ENCODE measurements at places on chromosomes 2 and 18. TPM values are rescaled to one million over a fixed set of nuclear protein-coding genes. Genes with fewer than 3 reads are reported as not detected.

GRCh38 chr18:72634500-72634899 lies 90.4 kb upstream of the CBLN2 start:
- DNase-seq = no peak

GRCh38 chr2:2824588-2824987 lies 493.5 kb upstream of the MYT1L start:
- no peak for DNase-seq

DNA sequence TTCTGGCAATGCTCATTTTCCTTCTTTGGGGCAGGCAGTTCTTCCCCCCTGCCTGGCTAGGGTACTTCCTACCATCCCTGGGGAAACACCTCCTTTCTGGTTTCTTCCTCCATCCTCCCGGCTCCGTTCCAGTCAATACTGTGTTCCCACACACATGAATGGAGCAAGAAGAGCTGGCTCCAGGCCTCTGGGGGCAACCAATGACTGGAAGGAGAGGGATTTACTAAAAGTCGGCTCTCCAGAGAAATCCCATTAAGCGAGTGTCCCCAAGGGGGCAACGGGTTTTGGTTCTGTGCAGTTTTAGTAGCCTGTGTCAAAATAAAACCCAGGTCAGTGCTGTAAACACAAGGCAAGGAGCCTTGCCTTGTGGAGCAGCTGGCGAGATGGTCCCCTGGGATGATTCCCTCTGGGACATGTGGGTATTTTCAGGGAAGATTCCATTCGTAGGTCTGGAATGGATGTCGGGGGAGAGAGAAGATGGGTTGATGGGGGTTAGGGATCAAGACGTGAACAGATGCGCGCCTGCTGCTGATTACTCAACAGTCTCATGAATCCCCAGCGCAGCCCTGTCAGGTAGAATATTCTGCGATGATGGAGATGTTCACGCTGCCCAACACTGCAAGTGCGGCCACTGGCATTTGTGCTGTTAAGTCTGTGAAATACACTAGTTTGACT lies 32.0 kb downstream of the EMILIN2 start:
- no peak for DNase-seq

- DNase-seq = peak; percentile 49
Observed at GRCh38 chr2:120441744-120442471, 96.0 kb downstream of the INHBB start.

- DNase-seq = no peak
Observed at GRCh38 chr18:24023185-24023814, 8.7 kb downstream of the TTC39C start.

Gene TMEM178A
- polyA plus RNA-seq = 10.2 TPM

GRCh38 chr2:176109946-176110345 lies 2.9 kb downstream of the HOXD11 start:
- no peak for DNase-seq

Gene RAB12
- polyA plus RNA-seq = 47.0 TPM

Gene PELI1
- 39.4 TPM for polyA plus RNA-seq

- no peak for DNase-seq
Observed at GRCh38 chr2:100865816-100866460, 46.0 kb downstream of the NPAS2 start.

Gene CXCR2
- 0.23 TPM for polyA plus RNA-seq

Gene TNFAIP6
- 3.0 TPM for polyA plus RNA-seq

Gene FAM124B
- polyA plus RNA-seq = 16.5 TPM

Gene IL1RN
- 0.21 TPM for polyA plus RNA-seq

GRCh38 chr2:151247432-151247831 lies 14.2 kb downstream of the RBM43 start:
- no peak for DNase-seq

Gene COBLL1
- polyA plus RNA-seq = 23.7 TPM

DNA sequence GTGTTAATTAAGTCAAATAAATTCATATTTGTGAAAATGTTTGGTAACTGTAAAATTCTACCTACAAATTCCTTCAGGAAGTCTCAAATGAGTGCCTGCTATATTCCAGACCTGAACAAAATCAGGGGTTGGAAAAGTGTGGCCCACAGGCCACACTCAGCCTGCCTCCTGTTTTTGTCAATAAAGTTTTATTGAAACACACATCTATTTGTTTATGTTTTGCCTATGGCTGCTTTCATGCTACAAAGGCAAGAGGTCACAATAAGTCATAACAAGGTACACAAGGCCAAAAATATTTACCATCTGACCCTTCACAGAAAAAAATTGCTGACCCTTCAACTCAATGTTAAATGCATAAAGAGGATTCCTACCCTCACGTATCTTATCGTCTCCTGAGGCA lies 581.7 kb downstream of the ARHGAP15 start:
- no peak for DNase-seq

- DNase-seq = no peak
Observed at GRCh38 chr18:48310999-48311398, 98.2 kb downstream of the ZBTB7C start.

DNA sequence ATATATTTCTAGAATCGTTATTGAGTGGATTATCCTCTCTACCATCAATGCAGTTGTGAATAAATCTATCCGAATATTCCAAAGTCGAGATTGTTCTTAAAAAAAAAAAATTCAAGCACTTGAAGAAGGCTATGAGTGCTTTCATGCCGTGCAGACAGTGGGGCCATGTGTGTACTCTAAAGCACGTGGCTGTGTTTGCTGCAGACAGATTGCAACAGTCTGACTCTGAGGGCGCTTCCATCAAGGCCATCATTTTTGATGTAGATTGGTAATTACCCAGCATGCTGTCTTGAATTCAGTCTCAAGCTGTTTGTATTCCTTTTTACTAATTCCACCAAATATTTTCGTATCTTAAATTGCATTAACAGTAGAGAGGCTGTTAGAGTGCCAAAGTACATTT lies 325.9 kb upstream of the LINC00305 start:
- DNase-seq = no peak

- no peak for DNase-seq
Observed at GRCh38 chr2:197045115-197045514, 118.6 kb upstream of the PGAP1 start.

GRCh38 chr18:59264651-59265245 lies 8.5 kb downstream of the RAX start:
- DNase-seq = no peak

DNA sequence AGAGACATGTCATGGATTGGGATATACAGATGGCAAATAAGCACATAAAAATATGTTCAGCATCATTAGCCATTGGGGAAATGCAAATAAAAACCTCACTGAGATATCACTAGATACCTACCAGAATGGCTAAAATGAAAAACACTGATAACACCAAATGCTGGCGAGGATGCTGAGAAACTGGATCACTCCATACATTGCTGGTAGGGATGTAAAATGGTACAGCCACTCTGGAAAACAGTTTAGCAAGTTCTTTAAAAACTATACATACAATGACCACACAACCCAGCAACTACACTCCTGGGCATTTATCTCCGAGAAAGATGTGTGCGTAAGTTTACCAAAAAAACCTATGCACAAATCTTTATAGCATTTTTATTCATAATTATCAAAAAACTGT lies 13.9 kb downstream of the PIAS2 start:
- no peak for DNase-seq

Measured in right lung (tissue), 10 donors.